ENCODE measurements at places on chromosomes 5 and 9.

GRCh38 chr5:137751869-137752491 lies 2.2 kb downstream of the HNRNPA0 start:
- no peak for DNase-seq

- DNase-seq, result no peak
Measured at GRCh38 chr9:127953154-127953553, 15.5 kb upstream of the DPM2 start.

DNA sequence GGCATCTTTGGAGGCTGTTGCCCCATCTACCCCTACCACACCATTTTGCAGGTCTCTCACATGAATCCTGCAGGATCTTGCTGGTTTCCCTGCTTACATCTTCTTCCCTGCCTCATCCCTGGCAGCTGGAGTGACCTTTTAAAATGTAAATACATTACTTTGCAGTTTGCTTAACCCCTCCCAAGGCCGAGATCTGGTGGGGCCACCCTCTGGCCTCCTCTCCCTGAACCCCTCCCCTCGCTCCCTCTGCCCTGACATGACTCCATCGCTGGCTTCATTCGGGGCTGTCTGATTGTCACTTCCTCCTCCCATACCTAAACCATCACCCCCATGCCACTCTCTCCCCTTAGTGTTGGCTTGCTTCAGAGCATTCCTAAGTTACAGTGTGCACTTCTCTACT lies 12.6 kb upstream of the PALM2AKAP2 start:
- DNase-seq, result no peak

GRCh38 chr5:72107901-72108201 lies 576 bp downstream of the MAP1B start:
- no peak for DNase-seq

DNA sequence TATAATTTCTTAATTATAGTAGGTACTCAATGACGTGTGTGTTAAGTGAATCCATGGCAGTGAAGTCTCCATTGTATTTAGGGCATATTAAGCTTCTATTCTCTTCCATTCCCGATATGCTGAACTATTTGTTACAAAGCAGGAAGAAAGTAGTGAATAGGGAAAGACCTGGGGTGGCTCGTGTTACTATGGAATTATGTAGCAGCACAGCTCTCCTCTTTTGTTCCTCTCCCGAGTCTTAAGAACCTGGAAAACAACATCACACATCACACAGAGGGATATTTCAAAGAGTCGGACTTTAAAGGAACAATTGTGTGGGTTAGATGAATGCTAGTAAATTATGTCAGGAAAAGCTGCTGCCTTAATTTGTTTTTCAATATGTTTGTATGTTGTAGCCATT lies 131.8 kb downstream of the PCSK5 start:
- no peak for DNase-seq

DNA sequence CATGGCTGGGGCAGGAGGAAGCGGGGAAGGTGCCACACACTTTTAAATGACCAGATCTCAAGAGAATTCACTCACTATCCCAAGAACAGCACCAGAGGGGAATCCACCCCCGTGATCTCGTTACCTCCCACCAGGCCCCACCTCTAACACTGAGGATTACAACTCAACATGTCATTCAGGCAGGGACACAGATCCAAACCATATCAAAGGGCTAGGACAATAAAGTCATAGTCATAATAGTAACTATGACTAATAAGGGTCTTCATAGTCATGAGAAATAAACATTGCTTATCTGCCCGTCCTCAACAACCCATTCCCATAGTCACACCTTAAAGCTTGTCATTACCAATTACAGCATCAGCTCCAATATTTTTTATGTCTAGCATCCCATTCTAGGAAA lies 65.3 kb upstream of the SMC2 start:
- no peak for DNase-seq

DNA sequence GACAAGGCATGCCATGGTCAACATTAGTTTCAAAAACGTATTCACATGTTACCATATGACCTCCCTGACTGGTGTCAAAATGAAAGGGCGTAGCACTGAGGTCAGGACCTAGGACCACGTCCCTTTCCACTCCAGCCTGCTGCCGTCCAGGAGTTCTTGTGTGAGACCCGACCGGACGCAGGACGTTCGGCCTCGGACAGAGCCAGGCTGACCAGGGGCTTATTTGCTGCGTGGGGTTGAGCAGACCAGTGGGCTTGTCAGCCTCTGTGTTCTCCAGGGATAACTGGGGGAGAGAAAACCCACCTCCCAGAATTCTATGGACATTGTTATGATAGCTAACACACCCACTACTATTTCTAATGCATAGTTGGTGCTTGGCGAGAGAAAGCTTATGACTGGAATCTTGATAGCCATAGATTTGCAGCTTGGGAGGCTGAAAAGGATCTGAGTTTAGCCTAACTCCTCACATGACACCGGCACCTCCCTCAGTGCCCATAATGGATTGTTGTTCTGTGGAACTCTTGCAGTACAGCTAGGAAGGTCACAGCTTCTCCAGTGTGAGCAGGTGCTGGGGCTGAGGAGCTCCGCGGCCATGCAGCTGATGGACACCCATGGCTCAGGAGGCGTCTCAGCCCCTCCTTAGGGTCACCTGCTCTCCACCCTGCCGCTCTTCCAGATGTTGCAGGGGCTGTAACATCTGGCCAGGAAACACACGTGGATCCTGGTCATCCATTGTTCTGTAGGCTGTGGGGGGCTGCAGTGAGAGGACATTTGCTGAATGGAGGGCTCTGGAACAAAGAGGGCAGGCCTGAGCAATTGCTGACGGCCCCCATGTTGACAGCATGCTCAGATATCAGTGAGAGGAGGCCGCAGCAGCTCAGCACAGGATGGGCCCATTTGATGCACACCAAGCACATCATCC lies 368.4 kb downstream of the IRX2 start:
- DNase-seq, result no peak

DNA sequence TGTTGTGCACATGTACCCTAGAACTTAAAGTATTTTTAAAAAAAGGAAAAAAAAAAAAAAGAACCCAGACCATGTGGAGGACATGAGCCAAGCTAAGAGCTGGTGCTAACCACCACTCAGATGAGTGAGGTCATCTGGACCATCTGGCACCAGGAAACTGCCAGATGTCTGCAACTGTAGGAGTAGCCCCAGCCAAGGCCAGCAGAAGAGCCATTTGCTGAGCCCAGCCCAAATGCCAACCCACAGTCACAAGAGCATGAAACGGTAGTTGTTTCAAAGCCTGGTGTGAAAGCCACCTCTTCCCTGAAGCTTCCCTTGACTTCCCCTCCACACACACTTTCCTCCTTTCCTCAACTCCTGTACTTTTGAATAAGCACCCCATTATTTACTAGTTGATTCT lies 69.2 kb upstream of the FCN1 start:
- no peak for DNase-seq

GRCh38 chr9:125649315-125649714 lies 57.7 kb downstream of the MAPKAP1 start:
- peak; percentile 73 for DNase-seq

- no peak for DNase-seq
Measured at GRCh38 chr9:4864234-4864661, 71.5 kb downstream of the RCL1 start.

DNA sequence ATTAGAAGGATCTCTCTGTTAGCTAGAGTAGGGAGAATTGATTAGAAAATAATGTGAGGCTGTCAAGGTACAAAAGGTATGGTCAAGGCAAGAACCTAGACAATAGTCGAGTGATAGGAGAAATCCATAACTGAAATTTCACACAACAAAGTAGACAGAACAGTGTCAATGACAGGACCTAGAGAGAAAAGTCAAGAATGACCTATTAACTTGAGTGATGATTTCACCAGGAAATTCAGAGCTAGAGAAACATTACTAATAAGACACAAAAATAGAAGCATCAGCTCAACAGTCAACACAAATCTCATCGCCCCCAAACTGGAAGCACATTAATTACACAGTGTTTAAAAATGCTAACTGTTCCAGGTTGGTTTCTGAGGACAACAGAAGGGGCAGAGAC lies 532.4 kb downstream of the CDH10 start:
- DNase-seq, result no peak

DNA sequence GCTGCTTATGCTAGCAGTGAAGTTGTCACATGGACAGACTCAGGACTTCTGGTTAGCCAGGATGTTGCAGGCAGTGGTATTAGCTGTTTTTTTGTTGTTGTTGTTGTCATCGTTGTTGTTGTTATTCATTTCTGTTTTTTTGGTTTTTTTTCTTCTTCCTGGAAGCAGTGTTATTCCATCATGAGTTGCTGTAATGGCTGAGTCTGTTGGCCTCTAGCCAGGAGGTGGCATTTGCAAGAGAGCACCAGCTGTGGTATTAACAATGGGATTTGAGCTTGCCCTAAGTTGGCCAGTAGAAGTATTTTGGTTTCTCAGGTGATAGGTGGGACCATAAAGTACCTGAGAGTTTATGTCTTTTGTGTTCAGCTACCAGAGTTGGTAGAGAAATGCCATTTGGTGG lies 561.1 kb downstream of the KCTD16 start:
- no peak for DNase-seq

DNA sequence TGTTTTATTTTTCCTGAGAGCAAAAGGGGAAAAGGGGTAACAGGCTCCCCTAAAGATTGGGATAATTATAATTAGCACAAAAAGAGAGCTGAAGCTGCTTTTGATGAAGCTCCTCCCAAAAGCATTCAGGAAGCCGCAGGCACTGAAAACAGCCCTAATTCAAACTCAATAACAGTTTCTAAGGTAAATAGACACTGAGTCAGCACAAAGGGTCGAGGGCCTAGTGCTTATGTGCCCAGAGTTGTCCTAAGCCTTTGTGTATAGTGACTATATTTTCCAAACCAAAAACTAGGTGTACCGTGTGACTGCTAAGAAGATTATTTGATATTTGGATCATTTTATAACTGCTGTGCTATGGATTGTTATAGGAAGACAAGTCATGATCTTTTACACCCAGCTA lies 67.7 kb downstream of the HMHB1 start:
- DNase-seq, result no peak

GRCh38 chr5:139384591-139385051 lies 1.5 kb upstream of the SLC23A1 start:
- DNase-seq, result no peak

GRCh38 chr5:155772009-155772662 lies 554.8 kb upstream of the SGCD start:
- DNase-seq, result no peak

- DNase-seq, result no peak
Measured at GRCh38 chr9:95836072-95836471, 39.4 kb upstream of the ERCC6L2 start.

- DNase-seq, result no peak
Measured at GRCh38 chr9:93902051-93902779, 52.9 kb downstream of the BARX1 start.

DNA sequence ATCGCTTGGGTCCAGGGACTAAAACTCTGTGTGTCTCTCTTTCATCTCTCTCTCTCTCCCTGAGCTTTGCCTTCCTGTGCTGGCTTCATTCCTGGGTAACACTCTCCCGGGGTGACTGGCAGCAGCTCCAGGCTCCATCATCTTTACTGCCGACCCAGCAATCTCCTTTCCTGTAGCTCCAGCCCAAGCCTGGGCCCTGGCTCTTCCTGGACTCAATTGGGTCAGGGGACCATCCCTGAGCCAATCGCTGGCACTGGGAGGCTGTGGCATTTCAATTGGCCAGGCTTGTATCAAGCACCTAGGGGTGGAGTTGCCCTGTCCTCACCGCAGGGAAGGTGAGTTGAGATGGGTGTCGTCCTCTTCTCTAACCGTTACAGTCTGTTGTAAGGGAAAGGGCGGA lies 31.9 kb downstream of the FAM240B start:
- no peak for DNase-seq

GRCh38 chr5:141597394-141597793 lies 21.4 kb downstream of the DIAPH1 start:
- DNase-seq, result no peak

DNA sequence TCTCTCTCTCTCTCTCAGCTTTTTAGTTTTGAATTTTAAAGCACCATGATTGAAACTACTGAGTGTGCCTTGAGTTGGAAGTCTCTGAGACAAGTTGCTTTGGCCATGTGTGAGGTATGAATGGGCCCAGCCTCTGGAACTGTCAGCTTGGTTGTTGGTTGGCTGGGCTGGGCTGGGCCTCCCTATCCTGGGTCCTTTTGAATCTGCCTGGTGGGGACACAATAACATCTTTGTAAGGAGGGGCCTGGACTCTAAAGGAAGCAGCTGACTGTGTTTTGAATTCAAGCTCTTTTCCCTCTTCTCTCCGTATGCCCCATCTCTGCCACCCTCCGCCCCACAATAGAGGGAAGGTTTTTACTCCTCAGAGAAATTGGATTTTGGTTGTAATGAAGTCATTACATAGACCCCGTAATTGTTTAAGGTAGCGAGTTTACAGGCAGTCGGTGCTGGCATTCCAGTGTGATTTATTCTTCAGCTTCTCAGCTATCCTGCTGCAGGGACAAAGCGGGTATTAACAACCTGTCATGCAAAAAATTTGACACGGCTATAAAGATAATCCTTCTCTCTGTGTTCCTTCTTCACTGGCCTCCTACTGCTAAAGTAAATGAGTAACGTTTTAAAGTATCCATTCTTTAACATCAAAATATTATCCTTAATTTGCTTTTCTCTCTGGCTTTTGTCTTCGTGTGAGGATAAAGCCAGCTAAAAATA lies 105.4 kb downstream of the DAPK1 start:
- no peak for DNase-seq

DNA sequence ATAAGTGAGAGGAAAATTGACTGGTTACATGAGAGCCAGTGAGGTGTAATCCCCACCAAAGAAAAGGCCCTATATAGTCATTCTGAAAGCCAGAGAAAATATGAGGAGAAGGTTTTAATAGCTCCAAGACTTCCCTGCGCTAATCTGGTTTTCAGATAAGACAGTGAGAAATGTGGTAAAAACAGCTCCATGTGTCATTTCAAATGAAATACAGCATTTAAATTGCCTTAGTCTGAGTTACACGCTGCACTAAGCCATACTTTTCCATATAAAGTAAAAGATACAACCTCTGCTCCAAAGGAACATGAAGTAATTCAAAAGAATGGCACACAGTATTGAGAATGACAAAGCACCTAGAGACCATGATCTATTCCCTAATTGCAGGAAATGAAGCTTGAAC lies 378.0 kb upstream of the PDE4D start:
- DNase-seq, result no peak

- no peak for DNase-seq
Measured at GRCh38 chr9:16571127-16571802, 299.2 kb downstream of the BNC2 start.

DNA sequence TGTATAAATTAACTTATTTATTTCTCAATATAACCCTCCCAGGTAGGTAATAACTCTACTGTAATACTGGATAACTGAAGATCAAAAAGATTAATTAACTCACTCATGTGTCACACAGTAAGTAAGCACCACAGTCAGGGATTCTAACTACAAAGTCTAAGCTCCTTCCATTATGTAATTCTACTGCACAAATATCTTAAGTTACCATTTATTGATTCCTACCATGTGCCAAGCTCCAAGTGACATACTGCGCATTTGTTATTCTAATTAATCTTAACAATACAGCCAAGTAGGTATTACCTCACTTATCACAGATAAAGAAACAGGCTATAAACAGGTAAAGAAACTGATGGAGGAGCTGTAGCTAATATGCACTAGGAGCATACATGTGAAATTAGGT lies 58.3 kb downstream of the RANBP6 start:
- no peak for DNase-seq

- no peak for DNase-seq
Measured at GRCh38 chr5:104551628-104552027, 989.0 kb upstream of the NUDT12 start.

- peak; percentile 14 for DNase-seq
Measured at GRCh38 chr9:21252721-21253547, 13.1 kb upstream of the IFNA14 start.

Data from H54 (cell line).